NCI-H446 treated with DMSO at 0.1 percent for 48 hours (cell line): ENCODE measurements at places on chromosomes 12 and 14.

DNA sequence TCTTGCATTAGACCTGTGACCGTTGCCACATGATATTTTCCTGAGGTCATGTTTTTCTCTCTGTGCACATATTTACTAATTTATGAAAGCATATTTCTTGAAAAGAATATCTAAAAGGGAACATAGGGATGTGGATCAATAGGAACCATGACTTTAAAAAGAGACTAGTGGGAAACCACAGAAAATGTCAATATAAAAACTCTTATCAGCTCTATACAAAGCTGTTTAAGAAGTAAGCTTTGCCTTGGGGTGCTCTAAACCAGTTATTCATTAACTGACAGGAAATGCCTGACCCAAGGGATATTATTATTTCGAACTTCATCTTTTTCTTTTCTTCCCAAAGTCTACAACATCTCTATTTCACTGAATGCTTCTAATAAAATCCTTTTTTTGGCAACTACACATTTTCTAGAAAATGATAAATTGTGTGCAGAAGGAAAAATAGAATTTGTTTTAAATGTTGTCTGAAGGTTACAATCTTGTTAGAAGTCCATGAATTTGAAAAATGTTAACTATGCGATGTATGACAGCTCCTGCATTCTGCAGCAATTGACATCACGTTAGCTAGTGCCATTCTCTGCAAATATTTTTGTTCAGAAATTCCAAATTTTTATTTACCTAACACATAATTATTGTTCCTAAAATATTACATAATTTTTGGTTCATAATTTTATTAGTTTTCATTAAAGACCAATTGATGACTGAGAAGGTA lies 345.0 kb downstream of the SLC16A7 start:
- no peak for DNase-seq

DNA sequence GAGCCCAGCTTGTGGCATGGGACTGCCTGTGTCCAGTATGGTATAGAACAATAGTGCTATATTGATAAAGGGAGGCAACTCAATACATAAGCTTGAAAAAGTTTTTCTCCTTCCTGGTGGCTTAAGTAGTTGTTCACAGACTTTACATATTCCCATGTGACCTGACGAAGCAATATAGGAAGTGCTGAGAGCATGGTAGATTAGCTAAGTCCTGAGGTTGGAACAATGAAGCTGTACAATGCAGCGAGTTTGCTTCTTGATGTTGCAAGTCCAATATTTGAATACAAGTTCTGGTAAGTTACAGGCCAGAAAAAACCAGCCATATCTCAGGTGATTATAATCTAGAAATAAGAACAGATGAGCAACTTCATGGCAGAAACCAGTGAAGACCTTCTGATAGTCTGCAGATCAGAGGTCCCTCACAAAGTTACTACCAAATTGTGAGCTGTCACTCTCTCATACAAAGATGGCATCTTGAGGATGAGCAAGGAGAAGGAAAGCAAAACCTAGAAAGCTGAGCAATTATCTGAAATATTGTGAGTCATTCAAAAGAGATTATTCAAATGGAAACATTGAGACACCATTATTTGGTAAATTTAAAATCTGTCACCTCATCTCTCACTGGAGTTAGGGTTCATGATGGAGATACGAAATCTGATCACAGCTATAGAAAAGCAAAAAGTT lies 72.9 kb upstream of the BTG1 start:
- no peak for DNase-seq

DNA sequence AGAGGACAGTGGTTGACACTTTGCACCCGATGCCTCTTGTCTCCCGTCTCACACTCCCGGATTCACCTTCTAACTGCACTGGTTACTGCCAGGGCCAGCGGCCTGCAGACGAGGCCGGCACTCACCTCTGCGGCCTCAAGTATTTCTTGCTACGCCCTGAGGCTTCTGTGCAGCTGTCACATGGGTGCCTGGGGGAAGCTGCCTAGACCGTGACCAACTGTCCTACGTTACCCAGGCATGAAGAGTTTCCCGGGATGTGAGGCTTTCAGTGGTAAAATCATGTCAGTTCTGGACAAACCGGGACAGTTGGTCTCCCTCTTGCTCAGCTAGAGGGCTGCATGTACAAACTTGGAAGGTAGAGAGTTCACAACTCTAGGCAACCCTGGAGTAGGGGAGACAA lies 274.5 kb downstream of the GLT1D1 start:
- no peak for DNase-seq

DNA sequence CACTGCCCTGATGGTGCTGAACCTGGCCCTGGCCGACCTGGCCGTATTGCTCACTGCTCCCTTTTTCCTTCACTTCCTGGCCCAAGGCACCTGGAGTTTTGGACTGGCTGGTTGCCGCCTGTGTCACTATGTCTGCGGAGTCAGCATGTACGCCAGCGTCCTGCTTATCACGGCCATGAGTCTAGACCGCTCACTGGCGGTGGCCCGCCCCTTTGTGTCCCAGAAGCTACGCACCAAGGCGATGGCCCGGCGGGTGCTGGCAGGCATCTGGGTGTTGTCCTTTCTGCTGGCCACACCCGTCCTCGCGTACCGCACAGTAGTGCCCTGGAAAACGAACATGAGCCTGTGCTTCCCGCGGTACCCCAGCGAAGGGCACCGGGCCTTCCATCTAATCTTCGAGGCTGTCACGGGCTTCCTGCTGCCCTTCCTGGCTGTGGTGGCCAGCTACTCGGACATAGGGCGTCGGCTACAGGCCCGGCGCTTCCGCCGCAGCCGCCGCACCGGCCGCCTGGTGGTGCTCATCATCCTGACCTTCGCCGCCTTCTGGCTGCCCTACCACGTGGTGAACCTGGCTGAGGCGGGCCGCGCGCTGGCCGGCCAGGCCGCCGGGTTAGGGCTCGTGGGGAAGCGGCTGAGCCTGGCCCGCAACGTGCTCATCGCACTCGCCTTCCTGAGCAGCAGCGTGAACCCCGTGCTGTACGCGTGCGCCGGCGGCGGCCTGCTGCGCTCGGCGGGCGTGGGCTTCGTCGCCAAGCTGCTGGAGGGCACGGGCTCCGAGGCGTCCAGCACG lies 4.7 kb downstream of the LTB4R start:
- DNase-seq: no peak

DNA sequence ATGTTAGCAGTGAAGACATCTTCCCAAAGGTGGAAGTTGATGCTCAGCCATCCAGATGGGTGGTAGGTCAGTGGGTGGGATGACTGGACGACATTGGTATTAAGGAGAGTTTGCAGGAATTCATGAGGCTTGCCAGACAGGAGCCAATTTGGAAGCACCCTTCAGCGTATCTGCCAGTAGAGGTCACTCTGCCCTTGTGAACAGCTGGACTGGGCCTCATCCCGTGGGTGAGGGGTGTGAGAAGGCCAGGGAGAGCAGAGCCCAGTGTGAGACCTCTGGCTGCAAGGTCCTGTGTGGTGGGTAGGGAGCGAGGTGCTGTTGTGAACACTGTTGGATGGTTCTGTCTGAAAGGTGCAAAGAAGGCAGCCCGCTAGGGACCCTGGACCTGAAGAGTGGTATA lies 37.7 kb downstream of the SLC5A8 start:
- no peak for DNase-seq
